ENCODE measurements at places on chromosomes 13 and 19.
A peak's percentile ranks its signal among the peaks of the same experiment; 100 is the strongest.

DNA sequence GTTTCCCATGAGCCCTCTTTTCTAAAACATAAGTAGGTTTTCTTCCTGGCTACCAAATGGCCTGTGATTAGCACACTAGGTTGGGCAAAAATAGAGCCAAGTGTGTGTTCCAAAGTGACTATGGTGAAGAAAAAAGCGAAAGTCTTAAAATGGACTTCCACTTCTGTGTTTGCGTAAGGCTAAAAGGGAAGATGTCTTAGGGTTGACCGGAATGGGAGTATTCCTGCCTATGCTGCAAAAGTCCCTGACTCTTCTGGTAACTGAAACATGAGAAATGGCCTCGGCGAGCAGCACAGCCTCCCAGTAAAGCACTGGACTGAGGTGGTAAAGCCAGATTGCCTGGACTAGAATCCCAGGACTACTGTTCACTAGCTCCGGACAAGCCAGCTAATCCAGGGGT is 2.4 kb upstream of the FPR1 start:
- no peak for DNase-seq

DNA sequence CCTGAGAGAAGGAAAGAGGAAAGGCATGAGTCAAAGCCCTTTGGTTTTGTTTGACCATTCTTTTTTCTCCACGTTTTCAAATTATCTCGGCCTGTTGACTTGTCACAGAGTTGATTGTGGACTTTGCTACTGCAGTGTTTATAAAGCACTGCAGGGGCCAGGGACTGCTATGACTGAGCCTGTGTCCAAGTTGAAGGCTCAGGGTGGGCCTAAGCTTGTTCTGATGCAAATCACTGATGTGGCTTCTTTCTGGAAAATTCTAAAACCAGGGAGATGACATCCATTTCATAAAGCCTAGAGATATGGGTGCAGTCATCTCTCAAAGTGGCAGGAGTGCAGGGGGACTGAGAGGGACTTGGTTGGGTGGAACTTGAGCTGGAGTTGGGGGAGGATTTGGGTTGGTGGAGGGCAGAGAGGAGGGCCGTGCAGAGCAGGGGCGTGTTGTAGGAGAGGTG is 1.2 kb upstream of the CXCL17 start:
- no peak for DNase-seq

DNA sequence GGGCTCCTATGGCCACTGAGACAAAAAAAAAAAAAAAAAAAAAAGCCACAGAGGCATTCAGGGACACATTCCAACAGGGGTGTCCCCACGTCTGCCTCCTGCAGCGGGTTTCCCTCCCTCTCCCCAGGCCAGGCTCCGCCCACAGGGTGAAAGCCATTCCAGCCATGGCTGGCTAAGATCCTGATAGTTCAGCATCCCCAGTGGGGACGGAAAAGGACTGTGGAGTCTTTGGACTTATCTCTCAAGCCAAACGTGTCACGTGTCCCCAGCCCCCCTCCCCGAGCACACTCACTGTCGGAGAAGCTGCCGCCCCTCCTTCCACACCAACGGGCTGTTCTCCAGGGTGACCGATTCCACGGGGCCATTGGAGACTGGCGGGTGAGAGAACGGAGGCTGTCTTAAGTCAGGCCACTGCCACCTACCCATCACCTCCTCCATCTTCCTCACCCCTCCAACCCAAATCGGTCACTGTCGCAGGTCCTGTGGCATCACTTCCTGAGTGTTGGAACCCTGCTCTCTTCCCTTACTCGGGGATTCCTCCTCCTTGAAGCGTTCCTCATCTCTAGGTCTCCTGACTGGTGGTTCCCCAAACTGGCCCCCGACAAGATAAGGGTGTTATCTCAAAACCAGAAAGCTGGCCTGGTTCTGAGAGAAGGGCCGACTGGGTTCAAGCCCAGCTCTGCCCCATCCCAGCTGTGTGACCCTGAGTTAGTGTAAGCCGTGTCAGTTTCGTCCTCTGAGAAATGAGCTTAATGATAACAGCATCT is 9.1 kb upstream of the FKRP start:
- no peak for DNase-seq

GRCh38 chr19:48999481-49000325 is 6.0 kb downstream of the RUVBL2 start:
- DNase-seq, result peak; percentile 55

GRCh38 chr19:30131246-30131645 is 189.2 kb downstream of the URI1 start:
- DNase-seq, result no peak

DNA sequence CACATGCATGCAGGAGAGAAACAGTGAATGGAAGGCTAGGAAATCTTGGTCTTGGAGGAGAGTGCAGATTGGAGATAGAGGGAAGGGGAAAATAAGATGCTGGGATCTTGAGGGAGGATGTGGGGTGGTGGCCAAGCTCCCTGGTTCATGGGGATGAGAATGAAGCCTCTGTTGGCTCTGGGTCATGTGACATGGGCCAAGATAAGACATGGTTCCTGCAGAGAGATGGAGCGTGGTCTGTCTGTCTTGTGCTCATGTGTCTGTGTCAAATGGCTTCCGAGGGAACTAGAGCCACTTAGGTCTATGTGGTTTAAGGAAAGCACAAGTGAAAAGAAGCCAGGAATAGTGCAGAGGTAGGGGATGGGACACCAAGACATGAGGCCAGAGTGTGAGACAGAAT is 30.8 kb upstream of the FFAR2 start:
- no peak for DNase-seq

DNA sequence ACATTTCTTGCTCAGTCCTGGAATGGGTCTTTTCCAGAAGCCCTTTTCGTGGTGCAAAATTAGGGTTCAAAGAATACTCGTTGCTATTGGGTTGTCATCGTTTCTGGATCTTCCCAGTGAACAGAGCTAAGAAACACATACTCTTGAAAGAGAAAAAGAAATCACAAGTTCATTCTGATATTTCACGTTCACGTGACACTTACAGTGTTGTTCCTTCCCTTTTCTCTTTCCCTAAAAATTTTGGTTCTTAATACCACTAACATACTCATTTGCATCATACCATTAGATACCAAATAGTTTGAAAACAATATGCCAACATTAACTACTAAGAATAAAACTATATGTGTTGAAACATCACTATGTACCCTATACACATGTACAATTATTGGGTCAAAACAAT is 13.4 kb upstream of the GTF2F1 start:
- DNase-seq, result no peak

- DNase-seq, result no peak
Observed at GRCh38 chr13:50993371-50993770, 83.8 kb downstream of the RNASEH2B start.

- DNase-seq, result no peak
Observed at GRCh38 chr19:29665826-29666577, 741 bp downstream of the PLEKHF1 start.

All from HTR-8/SVneo (cell line).